Lower lobe of right lung (tissue), 2 donors: ENCODE measurements at places on chromosomes 13 and 19.
A peak's percentile ranks its signal among the peaks of the same experiment; 100 is the strongest.

DNA sequence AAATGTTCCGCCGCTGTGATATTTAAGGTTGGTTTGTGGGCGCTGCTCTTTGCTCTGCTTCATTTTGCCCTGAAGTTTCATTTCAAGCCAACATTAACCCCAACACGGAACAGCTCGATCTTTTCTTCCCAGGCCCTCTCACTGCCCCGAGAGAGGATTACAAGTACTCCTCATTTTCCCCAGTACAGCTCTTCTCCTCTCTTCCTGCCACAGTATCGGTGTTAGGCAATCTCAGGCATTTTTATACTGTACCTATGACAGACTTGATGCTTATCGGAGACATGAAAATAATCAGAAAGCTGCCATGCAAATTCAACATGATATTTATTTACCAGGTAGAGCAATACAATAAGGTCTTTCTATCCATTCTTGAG lies 1.3 kb upstream of the EDNRB start:
- no peak for DNase-seq

DNA sequence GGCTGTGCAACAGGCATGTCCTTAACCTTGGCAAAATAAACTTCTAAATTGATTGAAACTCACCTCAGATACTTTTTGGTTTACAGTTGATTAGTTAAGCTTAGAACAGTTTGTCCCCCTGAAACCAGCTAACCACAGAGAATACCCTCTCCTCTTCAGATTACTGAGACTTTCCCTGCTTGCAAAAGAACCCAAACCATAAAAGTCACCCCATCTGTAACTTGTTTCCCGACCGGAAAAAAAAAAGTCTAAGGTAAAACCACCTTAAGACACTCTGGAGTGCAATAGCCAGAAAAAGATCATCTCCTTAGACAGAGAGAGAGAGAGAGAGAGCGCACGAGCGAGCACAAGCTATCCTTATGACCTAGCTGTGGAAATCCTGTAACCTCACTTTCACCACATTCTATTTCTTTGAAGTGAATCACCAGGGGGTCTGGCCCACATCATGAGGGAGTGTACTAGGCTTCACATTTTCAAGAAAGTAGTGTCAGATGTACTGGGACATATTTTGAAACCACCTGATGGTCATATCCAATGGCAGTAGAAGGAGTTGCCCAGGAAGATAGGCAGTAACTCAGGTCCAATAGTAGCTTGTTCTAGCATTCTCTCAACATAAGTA lies 11.1 kb upstream of the GTF2F2 start:
- DNase-seq, result no peak

DNA sequence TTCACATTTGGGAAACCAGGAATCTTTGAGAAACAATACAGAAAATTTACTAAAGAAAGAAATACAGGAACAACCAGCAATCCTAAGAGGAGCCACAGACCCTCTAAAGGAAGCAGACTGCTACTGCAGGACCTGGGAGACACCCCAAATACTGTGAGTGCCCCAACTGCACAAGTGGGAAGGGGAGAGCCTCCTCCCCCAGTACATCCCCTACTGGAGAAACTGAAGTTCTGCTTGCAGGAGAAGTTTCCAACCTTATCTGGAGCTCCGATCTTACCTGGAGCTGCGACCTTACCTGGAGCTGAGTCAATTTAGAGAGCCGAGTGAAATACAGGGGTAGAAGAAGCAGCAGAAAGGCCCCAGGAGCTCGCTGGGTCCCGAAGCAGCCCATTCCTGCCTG lies 236.4 kb upstream of the SPRY2 start:
- no peak for DNase-seq

DNA sequence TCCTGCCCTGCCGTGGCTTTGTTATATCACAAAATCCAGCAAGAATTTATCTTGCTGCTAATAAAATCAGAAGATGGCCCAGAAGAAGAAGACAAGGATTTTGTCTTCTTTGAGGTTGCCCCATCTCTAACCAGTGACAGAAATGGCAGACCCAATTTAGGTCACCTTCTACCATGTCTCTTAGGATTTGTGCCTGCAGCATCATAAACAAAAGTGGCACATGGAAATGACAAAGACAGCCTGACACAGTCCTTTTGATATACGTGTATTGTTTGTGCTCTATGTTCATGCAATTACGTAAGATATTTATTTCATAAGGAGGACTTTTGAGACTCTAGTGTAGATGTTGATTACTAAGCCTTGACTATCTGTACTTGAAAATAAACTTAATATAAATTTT lies 135.9 kb upstream of the TMTC4 start:
- DNase-seq, result no peak

DNA sequence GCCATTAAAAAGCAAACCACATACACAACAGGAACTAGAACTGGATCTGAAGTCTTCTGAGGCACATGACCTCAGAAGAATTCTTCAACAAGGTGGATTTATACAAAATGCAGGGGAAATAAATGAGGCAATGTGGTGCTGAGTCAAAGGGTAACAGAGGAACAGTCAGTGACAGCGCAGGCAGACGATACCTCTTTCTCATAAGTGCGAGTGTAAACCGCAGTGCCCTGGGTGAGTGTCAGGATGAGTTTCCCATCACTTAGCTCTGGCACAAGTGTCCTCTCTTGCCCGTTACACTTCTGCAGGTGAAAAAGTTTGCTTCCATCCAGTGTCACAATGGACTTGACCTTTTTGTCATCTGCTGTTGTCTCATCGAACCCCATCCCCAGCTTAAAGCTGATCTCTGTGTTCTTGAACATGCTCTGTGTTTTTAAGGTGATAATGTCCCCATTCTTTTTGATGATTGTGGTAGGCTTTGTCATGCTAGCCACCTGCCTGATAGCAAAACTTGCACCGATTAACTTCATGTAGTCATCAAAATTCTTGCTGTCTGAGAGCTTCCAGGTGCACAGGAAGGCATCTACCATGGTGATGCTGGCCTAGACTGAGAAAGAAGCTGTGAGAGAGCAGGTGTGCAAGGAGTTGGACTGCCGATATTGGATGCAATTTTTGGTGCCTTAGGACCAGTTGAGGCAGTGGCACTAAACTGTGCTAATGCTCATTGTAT lies 97.3 kb downstream of the AKAP11 start:
- no peak for DNase-seq

- DNase-seq, result peak; percentile 97
These were observed 7.7 kb downstream of the ARHGAP45 start for GRCh38 chr19:1074544-1075283.

GRCh38 chr19:51621178-51621577 lies 9.0 kb downstream of the SIGLEC5 start:
- DNase-seq, result no peak

- DNase-seq, result no peak
These were observed 25.8 kb upstream of the SPATA13 start for GRCh38 chr13:24134757-24135156.
